Ecto neural progenitor cell (in vitro differentiated cells): ENCODE measurements at places on chromosomes 11 and 22.

GRCh38 chr11:42175203-42175602, 715.8 kb upstream of the LRRC4C start:
- DNase-seq = no peak

GRCh38 chr11:109507836-109508561, 86.0 kb downstream of the C11orf87 start:
- DNase-seq = no peak

DNA sequence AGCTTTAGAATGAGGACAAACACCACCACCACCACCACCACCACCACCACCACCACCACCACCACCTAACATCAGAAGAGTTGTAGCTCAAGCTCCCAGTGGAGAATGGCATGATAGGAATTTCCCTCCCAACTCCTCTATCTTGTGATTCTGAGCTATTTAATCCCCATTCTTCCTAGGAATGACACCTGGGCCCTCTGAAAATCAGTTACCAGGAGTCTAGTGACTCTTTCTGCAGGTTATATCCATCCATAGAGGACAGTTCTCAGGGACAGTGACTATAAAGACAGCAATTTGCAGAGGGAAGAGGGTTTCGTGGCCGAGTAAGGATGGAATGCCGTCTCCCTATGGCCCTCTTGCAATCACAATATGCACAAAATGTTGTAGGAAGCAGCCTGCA, 27.8 kb downstream of the MYH9 start:
- DNase-seq = no peak

DNA sequence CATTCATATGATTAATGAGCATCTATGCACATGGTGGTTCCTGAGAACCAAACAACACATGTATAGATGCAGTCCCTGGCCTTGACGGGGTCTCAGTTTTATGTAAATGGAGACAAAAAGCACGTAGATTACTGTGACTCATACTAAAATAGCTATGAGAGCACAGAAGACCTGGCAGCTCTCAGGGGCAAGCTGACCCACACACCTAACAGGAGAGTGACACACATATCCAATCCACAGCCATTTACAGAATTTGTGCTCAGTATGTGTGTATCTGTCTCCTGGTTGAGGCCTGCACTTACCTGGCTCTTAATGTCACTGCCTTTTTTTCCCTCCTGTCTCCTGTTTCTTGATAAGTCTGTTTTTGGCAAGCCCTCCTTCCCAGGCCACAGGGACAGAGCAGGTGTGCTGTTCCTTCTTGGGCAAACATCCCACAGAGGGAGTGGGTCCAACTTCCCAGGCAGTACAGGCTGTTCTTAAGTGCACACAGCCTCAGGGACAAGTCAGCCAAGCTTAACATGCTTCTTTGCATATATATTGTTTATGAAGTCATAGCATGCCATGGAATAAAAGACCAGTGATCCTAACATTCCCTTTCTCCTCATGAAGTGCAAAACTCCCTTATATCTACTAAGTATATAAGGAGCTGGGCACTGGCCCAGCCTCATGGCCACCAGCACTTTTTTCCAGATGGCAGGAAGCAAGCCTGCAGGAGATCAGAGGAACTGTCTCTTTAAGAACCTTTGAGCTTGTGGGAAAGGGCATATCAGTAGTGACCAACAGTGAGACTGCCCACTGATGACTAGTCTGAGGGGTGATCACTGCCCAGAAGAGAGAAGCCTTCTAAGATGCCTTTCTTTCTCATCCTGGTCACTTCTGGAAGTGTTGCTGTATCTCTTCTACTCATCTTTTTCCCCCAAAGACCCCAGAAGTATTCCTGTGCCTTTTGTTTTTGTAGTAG, 124.7 kb upstream of the CCDC90B start:
- no peak for DNase-seq

DNA sequence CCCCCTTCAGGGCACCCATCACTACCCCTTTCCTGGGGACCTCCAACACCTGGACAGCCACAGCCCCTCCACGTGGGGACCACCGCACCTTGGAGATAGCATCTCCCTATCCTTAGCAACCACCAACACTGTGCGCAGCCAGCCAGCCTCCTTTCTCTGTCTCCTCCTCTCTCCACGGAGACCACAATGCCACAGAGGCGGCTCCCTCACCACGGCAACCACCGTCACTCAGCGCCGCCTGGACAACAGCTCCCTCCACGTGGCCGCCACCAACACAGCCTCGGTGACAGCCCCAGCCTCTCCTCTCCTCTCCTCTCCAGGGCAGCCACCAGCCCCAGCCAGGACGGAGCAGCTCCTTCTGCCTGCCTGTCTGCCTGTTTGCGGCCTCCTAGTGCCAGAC, 10.5 kb downstream of the ELFN2 start:
- peak; percentile 85 for DNase-seq

- no peak for DNase-seq
Observed at GRCh38 chr22:24681236-24681635, 78.2 kb downstream of the GGT1 start.
